ENCODE measurements at places on chromosomes 12 and 14.

DNA sequence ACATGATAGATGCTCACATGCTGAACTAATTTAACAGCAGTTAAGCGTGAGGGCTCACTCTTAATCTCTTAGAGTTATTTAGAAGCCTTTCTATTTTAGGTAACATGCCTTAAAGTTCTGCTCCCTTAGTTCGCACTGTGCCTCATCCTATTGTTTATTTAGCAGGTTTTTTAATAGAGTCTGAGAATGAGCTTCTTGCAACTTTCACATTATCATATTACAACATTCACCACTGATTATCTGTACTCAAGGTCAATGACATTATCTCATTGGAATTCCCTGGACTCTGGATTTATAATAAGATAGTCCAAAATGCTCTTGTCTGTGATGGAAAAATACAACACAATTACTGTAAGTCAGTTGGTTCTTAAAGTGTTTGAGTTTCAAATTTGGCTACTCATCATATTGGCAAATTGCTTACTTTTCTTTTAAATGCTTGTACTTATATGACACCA, 183.6 kb upstream of the SLC38A2 start:
- DNase-seq: no peak
- no peaks in the 10 kb centered on the region for H3K36me3 ChIP-seq
- H3K4me1 ChIP-seq: peaks cover 86% of the 10 kb centered on the region
- no peaks in the 10 kb centered on the region for H3K27me3 ChIP-seq

DNA sequence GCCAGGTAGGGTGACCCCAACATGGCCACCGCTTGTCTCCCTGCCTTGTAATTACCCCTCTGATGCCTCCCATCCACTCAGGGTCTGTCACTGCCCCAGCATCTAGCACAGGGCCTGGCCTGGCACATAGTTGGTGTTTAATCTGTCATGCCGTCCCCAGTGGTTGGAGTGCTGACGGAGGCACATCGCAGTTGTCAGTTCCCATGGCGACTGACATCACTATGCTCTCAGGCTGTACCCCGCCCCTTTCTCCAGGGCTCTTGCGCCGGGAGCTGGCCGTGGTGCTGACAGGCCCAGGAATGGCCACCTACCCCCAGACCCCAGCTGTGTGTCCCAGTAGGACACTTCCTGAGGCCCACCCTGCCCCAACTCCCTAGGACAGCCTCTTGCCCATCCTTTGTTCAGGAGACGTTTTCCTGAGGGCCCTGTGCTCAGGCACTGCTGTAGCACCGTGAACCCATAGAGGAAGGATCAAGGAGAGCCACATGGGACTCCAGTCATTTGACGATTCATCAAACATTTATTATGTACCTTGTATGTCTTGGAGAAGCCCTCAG, 23.0 kb downstream of the FAM222A start:
- no peak overlapping the region for H3K27ac ChIP-seq
- peaks cover 62% of the 10 kb centered on the region for H3K27me3 ChIP-seq
- no peaks in the 10 kb centered on the region for H3K36me3 ChIP-seq
- DNase-seq: no peak
- no peaks in the 10 kb centered on the region for H3K4me1 ChIP-seq
- H3K4me3 ChIP-seq: no peak overlapping the region

DNA sequence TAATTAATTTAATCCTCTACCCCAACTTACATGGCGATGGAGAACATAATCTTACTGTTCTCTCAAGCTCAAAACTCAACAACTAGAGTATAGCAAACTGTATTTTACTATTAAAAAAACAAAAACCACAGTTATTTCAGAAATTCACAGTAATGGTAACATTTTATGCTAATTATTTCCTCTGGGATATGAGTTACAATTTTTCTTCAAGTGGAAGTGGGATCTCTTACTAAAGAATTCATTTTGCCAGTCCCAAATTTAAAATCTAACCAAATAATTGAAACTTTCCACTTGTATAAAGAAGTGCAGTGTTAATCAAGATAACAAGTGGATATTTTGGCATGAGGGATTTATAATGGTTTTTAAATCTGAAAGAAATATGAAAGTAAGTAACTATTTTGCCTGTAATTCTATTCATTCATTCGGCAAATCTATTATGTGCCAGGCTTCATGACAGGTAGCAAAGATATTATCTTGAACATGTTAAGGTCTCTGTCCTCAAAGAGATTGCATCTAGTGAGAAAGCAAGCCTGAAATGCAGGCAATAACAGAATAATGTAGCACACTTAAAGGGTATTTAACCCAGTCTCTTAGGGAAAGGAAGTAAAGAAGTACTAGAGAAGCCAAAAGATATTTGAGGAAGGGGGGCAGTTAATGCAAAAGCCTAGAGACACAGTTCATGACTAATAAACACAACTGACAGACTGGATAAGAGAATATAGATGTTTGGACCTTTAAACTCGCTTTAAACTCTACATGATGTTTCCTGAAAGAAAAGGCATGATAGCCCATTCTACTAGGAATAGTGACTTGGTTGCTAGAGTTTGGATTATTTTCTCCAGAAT, 44.0 kb downstream of the TAOK3 start:
- H3K27ac ChIP-seq: no peak overlapping the region
- H3K4me3 ChIP-seq: no peak overlapping the region
- no peaks in the 10 kb centered on the region for H3K27me3 ChIP-seq
- DNase-seq: no peak
- no peaks in the 10 kb centered on the region for H3K36me3 ChIP-seq

DNA sequence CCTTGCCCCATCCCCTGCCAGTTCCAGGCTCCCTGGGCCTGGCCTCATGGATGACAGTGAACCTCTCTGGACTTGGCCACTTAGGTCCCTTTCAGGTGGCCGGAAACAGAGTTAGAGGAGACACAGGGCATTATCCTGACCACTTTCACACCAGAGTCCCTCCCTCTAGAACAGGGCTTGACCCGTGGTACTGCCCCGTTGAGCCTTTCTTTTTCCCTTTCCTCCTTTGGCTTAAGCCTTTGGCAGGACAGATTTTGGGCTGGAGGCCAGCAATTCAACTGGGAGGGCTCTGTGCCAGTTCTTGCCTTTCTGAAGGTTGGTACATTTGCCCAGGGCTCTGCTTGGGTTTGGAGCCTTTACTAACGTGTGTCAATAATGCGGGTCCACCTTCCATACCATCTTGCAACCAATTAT, 22.8 kb downstream of the TPCN1 start:
- peak overlapping the region; percentile 95 for H3K27ac ChIP-seq
- peaks cover 92% of the 10 kb centered on the region for H3K4me1 ChIP-seq
- H3K27me3 ChIP-seq: no peaks in the 10 kb centered on the region
- peaks cover 22% of the 10 kb centered on the region for H3K36me3 ChIP-seq
- DNase-seq: no peak
- peak overlapping the region; percentile 14 for H3K4me3 ChIP-seq

DNA sequence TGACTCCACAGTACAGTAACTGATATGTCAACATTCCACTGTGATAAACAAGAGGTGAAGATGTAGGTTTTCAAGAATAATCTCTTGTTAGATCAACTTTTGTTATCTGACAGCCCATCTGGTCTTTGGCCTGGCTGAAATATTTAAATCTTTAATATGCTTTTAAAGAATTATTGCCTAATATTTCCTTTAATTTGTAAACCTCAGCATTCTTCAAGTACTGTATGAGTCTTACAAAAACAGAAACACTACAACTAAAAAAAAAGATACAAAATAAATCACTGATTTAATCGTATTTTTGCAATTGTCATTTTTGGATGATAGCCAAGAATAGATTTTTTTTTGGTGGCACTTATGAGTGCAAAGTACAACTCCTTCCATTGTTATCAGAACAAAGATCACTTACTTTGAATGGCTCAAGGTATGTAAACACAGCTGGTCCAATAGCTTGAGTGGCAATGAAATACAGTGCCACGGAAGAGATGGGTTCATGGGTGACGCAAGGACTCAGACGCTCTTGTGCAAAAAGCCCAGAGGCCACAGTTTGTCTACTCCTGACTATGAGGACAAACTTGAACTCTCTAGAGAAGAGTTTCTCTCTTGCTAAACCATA, 109.5 kb downstream of the PAX9 start:
- H3K27me3 ChIP-seq: no peaks in the 10 kb centered on the region
- DNase-seq: no peak
- no peak overlapping the region for H3K4me3 ChIP-seq
- H3K36me3 ChIP-seq: no peaks in the 10 kb centered on the region
- peak overlapping the region; percentile 89 for H3K27ac ChIP-seq
- H3K4me1 ChIP-seq: peaks cover 68% of the 10 kb centered on the region

DNA sequence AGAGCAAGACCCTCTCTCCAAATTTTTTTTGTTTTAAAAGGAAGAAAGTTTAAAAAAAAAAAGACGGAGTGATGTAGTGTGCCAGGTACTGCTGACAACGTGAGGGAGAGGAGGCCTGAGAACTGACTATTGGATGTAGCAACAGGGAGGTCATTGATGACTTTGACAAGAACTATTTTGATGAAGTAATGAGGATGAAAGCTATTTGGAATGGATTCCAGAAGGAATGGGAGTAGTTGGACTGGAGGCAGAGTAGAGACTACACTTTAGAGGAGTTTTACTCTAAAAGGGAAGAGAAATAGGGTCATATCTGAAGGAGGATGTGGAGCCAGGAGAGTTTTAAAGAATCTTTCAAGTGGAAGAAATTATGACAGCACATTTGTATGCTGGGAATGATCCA, 27.8 kb upstream of the SLC38A2 start:
- peaks cover 19% of the 10 kb centered on the region for H3K4me1 ChIP-seq
- no peak overlapping the region for H3K27ac ChIP-seq
- H3K27me3 ChIP-seq: no peaks in the 10 kb centered on the region
- no peaks in the 10 kb centered on the region for H3K36me3 ChIP-seq
- no peak overlapping the region for H3K4me3 ChIP-seq

All from esophagus squamous epithelium (tissue), 5 donors.